Renal cortical epithelial cell (primary cell): ENCODE measurements at places on chromosomes 1 and 21. TPM values are rescaled to one million over a fixed set of nuclear protein-coding genes. Genes with fewer than 3 reads are reported as not detected.

GRCh38 chr1:153466908-153467307 lies 6.5 kb upstream of the S100A7 start:
- no peak for DNase-seq

DNA sequence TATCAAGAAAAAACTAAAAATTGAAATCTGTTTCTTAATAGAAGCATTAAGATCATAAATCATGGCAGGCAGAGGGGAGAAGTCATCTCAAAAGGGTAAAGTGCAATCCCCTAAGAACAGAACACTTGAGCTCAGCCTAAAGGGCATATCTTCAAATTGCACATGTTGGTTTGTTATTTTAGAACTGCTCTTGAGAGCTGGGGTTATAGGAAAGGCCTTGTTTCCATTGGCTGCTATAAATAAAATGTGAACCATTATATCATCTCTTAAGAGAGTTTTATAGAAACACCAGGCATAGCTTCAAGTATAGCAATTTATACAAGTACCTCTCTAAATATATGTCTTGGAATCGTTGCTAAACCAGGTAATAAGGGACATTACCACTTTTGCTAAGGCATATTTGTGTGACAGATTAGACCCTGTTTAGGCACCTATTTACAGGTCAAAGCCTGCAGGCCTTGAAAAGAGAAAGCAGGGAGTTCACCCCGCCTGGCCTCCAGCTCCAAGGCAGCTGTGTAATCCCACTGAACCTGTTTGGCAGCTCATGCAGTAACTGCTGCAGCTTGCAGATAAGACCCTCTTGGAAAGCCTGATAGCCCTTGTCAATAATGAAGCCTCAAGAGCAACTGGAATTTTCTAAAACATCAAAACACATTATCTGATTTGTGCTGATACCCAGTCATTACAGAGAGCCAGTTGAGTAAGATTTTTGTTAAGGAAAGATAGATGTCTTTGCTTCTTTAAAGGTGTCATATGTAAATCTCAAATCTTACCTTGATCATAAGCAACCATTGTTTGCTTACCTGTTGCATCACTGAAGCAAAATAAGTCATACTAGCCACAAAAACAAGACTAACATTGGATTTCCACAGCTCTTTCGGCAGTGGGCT lies 24.2 kb upstream of the SYDE2 start:
- no peak for DNase-seq

GRCh38 chr1:85579622-85580021 lies 939 bp upstream of the CCN1 start:
- DNase-seq: no peak

- DNase-seq: no peak
Measured at GRCh38 chr1:213287987-213288386, 236.9 kb downstream of the RPS6KC1 start.

- DNase-seq: no peak
Measured at GRCh38 chr21:45523411-45524101, 18.7 kb downstream of the SLC19A1 start.

GRCh38 chr1:7299329-7299799 lies 471.7 kb upstream of the VAMP3 start:
- peak; percentile 96 for DNase-seq

DNA sequence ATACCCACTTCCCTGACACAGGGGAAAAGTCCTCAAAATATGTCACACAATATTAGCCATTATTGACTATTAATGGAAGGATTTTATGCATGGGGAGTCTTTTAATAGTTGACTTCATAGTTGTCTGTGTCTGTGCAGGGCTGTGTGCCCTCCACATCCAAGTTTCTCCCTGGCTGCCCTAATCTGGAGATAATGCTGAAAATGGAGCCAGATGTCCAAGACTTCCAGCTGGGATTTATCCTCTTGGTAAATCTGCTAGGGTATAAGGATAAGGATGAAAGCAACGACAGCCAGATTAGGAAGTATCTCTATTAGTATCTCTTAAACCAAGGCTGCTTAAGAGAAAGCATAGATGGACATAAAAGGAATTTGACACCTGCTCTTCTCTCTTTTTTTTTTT lies 42.1 kb downstream of the CDK18 start:
- no peak for DNase-seq

DNA sequence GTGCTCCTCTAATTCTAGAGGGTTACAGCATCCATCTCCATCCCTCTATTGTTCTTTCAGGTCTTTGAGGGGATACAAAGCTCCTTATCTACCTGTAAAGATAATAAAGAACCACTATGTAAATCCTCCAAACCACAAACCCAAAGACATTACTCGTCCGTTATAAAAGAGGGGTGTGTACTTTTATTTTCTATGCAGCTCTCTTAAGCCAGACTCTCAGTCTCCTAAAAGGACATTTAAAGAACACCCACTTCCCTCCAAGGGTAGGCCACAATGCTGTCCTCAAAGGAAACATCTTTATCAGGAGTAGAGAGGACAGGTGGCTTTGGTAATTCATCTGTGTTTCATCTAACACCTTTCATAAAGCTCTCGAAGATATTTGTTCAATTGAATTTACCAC lies 67.9 kb upstream of the DYNLT5 start:
- no peak for DNase-seq

DNA sequence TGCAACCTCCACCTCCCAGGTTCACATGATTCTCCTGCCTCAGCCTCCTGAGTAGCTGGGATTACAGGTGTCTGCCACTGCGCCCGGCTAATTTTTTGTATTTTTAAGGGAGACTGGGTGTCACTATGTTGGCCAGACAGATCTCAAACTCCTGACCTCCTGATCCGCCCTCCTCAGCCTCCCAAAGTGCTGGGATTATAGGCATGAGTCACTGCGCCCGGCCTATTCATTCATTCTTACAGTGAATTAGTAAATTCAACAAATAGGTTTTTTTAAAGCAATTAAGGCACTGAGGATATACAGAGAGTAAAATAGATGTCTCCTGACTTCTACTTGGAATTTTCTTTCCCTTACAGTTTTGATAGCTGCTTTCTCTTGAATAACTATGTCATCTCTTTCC lies 43.5 kb downstream of the CDC42 start:
- DNase-seq: no peak

GRCh38 chr1:154524881-154525280 lies 22.7 kb upstream of the SHE start:
- no peak for DNase-seq

DNA sequence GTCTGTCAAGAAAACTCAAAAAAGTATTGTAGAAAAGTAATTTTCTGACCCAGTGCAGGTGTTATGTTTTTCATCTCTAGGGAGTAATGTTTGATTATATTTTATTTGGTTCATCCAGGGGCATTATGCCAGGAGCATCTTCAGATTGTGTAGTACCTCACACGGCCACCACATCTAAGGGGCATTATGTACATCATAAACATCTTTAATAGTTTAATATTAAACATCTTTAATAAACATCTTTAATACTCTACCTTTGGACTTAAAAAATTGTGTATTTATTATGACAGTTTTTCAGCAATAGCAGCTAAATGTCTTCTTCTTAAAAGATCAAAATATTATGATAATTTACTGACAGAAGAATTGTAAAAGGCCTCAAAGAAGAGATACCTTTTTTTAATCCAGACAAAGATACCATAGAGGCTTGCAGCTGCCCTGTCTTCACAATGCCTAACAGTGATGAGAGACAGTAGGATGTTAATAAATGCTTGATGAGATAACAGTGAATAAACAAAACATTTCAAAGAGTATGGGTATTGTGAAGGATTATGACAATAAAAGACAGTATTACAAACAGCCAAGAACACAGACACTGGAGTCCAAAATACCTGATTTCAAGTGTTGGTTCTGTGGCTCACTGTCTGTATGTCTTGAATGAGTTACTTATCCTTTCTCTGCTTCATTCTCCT lies 240.9 kb upstream of the ADGRL2 start:
- no peak for DNase-seq

GRCh38 chr1:224266105-224266914 lies 63.7 kb downstream of the NVL start:
- no peak for DNase-seq

The KCNA3 gene
- total RNA-seq: not detected in 2 replicates

The FCRL2 gene
- total RNA-seq: not detected in 2 replicates

The PRSS38 gene
- total RNA-seq: not detected in 2 replicates

The MACF1 gene
- total RNA-seq: 305 and 881 TPM in 2 replicates

The SLC1A7 gene
- total RNA-seq: not detected in 2 replicates

The CFAP74 gene
- total RNA-seq: not detected in 2 replicates

The IL10 gene
- total RNA-seq: not detected in 2 replicates

The S100A2 gene
- 37.9 and 392 TPM in 2 replicates for total RNA-seq
